ENCODE measurements at places on chromosomes 3 and 15.

GRCh38 chr15:76139368-76140073, 79.7 kb downstream of the TMEM266 start:
- DNase-seq = peak; percentile 73

- DNase-seq = no peak
These were observed 147.6 kb downstream of the IL20RB start for GRCh38 chr3:137105277-137105977.

GRCh38 chr3:194767446-194768207, 81.9 kb downstream of the FAM43A start:
- no peak for DNase-seq

DNA sequence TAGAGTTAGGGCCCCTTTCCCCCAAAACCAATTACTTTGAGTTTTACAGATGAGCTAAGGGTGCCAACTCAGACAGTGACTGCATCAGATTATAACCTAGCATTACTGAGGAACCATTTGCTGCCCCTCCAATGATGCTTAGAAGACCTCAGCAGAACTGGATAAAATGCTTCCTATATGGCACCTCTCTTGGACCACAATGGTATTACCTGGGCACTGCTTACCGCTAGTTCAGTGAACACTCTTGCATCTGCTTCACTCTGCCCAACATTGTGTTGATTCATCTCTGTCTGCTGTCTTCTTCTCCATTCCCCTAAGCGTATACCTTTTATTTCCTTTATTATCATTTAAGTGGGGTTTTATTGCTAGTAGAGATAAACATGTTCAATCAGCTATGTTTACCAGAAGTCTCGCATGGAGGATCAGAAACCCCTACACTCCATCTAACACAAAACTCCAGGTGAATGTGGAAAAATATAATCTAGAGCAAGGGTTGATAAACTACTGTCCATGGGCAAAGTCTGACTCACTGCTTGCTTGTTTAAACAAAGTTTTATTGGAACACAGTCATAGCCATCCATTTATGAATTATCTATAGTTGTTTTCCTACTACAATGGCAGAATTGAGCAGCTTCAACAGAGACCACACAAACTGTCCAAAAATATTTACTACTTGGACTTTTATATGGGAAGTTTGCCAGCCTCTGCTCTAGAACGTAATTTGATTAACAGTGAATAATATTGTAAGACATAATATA, 100.2 kb upstream of the PTX3 start:
- no peak for DNase-seq

DNA sequence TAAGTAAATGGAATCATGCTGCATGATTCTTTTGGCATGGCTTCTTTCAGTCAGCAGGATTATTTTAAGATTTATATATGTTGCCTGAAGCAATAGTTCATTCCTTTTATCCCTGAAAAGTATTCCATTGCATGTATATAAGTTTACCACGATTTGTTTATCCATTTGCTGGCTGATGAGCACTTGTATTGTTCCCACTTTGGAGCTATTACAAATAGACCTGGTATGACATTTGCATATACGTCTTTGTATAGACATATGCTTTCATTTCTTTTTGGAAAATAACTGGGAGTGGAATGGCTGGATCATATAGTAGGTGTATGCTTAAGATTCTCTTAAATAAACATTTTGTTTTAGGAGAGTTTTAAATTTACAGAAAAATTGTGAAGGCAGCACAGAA, 79.3 kb upstream of the CBLB start:
- DNase-seq = no peak

DNA sequence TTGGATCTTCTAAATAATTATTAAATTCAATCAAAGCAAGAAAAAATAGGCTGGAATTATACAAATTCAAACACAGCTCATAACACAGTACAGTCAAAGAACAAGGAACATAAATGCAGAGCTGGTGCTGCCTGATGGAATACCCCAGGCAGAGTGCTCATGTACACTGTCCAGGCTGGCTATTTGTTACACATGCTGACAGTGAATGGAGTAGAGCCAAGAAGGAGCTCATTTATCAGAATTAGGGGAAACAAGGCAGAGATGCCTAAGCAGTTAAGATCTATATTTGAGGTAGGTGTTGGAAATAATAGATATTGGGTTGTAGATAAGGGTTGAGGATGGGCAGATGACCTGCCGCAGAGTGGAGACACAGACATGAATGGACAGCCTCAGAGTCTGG, 788.2 kb upstream of the ARPP21 start:
- no peak for DNase-seq

GRCh38 chr15:39878406-39878785, 41.7 kb downstream of the GPR176 start:
- DNase-seq = no peak

- no peak for DNase-seq
These were observed 22.6 kb upstream of the RASGRP1 start for GRCh38 chr15:38587214-38587613.

GRCh38 chr3:109702976-109703375, 365.6 kb upstream of the DPPA4 start:
- no peak for DNase-seq
